ENCODE measurements at places on chromosomes 3 and 15.

- DNase-seq = peak; percentile 1
Measured at GRCh38 chr3:23203708-23204330, 692 bp downstream of the UBE2E2 start.

GRCh38 chr15:87727073-87727472, 529.5 kb downstream of the NTRK3 start:
- DNase-seq = no peak

DNA sequence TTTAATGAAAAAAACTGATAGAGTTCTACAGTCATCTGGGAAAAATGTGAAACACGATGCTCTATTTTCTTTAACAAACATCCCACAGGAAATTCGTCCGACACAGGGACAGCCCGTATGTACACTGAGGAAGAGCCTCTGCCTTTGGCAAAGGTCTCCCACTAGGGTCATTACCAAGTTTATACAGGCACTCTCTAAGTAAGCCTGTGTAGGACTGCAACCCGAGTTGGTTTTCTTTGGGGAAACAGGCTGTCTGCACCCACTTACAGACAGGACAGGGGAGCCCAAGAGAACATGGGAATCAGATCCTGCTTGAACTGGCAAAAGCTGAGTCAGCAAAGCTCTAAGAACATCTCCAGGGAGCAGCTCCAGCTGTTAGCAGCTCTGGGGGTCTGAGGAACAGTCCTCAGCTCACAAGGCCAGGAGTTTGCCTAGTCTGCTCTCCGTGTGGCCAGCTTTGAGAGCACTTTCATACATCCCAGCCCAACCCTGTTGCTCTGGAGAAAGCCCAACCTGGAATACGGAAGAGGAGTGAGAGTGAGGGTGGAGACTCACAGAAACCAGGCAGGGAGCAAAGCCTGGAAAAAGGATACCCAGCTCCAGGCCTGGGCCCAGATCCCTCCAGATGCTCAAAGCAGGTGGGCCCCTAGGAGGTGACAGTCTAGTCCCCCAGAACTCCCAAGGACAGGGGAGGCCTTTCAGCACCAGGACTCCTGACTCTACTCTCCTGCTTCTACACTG, 1.9 kb downstream of the TBC1D2B start:
- no peak for DNase-seq

DNA sequence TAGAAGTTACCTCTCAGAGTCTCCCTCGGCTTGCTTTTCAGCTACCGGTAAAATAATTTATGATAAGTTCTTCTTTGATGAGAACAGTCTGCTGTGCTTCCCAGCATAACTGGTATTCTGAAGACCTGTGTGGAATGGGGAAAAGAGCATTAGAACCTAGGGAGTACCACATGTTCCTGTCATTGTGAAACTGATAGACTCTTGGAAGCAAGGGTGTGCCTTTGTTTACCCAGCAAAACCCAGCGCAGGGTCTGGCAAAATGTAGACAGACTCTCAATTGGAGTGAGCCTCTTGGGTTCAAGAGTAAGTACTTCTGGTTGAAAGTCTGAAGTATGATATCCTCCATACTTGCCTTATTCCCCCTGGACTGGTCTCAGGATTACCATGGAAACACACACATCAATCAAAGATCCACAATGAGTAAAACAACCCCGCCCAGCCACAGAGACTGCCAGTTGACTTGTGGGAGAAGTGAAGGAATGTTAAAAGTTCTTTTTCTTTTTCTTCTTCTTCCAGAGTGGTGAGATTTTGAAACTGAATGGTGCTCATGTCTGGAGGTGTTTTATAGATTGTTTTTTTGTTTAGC, 652.4 kb upstream of the NAALADL2 start:
- DNase-seq = no peak

DNA sequence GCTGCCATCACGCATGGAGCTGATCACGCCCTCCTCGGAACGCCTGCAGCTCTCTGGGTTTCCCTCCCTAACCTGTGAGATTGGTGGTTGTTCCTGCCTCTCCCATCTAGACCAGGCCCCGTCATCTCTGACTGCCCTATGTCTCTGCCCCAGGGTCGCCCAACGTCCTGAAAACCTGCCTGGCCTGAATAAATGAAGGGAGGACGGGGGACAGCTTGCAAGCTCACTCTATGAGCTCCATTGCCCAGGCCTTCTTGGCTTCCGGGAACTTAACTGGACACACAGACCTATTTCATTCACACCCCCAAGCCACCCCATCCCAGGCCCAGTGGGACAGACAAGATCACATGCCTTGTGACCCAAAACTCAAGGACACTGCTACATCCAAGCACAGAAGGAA, 274.2 kb downstream of the XXYLT1 start:
- no peak for DNase-seq

- no peak for DNase-seq
Measured at GRCh38 chr3:23723930-23724329, 81.8 kb upstream of the UBE2E1 start.
